ENCODE measurements at places on chromosomes 12 and 14.
A peak's percentile ranks its signal among the peaks of the same experiment; 100 is the strongest.

GRCh38 chr12:82176026-82176425 lies 182.2 kb downstream of the CCDC59 start:
- DNase-seq, result no peak

GRCh38 chr14:27427796-27428195 lies 830.0 kb upstream of the NOVA1 start:
- DNase-seq, result peak; percentile 80

GRCh38 chr12:119296535-119296934 lies 38.0 kb upstream of the CCDC60 start:
- no peak for DNase-seq

GRCh38 chr12:94761559-94761958 lies 111.2 kb upstream of the TMCC3 start:
- peak; percentile 94 for DNase-seq

DNA sequence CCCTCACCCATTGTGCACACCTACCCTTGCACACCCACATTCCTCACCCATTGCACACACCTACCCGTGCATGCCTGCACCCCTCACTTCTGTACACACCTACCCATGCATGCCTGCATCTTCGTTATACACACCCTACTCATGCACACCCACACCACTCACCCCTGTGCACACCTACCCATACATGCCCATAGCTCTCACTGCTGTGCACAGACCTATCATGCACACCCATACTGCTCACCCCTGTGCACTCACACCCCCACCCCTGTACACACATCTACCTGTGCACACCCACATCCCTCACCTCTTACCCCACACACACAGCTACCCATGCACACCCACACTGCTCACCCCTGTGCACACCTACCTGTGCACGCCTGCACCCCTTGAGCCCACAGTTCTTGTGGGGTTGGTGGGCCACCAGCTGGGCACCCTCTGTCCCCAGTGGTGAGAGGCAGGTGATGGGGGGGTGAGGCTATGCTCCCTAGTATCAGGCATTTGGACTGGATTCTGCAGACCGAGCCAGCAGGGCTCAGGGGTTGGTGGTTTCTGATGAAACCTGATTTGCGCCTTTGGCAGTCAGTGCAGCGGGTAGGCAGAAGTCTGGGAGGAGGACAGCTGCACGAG lies 15.6 kb downstream of the CEP170B start:
- no peak for DNase-seq

DNA sequence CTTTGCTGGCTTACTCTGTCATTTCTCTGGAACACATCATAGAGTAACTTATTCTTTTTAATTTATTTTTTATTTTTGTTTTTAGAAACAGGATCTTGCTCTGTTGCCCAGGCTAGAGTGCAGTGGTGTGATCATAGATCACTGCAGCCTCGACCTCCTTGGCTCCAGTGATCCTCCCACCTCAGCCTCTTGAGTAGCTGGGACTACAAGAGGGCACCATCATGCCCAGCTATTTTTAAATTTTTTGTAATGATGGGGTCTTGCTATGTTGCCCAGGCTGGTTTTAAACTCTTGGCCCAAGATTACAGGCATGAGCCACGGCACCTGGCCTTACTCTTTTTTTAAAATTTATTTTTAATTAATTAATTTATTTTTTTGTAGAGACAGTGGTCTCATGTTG lies 32.2 kb upstream of the RD3L start:
- DNase-seq, result no peak

GRCh38 chr14:28057359-28058296 lies 709.0 kb upstream of the FOXG1 start:
- no peak for DNase-seq

GRCh38 chr12:56300644-56301464 lies 724 bp upstream of the CS start:
- DNase-seq, result no peak

- no peak for DNase-seq
Measured at GRCh38 chr12:39779768-39780340, 160.3 kb upstream of the ABCD2 start.

- DNase-seq, result peak; percentile 54
Measured at GRCh38 chr12:99261256-99261655, 386.3 kb upstream of the GARIN6 start.

- no peak for DNase-seq
Measured at GRCh38 chr14:29475641-29476040, 452.0 kb downstream of the PRKD1 start.

DNA sequence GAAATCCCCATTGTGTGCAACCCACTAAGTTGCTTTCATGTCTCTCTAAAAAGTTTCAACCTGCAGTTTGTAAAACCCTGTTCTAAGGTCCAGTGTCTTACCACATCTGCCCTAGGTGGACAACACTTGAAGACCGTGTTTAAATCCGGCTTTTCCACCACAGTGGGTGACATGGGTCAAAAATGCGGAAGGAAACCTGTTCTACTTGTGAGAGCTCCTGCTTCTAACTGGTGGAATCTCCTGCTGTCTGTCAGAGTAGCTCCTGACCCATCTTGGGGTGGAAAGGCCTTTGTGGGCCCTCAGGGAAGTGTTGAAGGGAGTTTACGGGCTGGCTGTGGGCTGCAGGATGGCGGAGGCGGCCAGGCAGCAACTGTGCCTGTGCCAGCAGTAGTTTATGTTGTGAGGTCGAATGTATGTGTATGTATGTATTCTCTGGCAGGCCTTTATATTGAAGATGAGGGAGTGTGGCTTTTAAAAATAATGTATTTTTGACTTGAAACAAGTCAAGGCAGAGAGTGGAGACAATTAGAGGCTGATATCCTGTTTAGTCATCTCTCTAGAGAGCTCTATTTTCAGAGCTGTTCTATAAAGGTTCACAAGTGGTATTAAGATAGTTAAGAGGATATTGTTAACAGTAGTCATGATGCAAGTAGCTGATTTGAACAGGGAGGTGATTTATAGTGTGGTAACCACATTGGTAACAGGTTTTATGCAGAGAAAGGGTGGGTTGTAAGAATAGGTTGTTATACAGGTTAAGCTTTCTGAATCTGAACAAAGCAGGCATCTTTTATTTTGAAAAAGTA lies 67.0 kb downstream of the PRKCH start:
- DNase-seq, result peak; percentile 15

GRCh38 chr14:102089621-102090343 lies 2.9 kb upstream of the HSP90AA1 start:
- no peak for DNase-seq

GRCh38 chr14:38866461-38866860 lies 236.6 kb downstream of the SEC23A start:
- DNase-seq, result peak; percentile 6

All from mesenchymal stem cell (in vitro differentiated cells and primary cell).